Brain (organoid and tissue), 16 donors: ENCODE measurements at places on chromosomes 12 and 14.

GRCh38 chr14:88981948-88982347 is 157.5 kb downstream of the TTC8 start:
- DNase-seq: no peak

- no peak for DNase-seq
These were observed 6.9 kb downstream of the SMIM41 start for GRCh38 chr12:52086366-52086765.

DNA sequence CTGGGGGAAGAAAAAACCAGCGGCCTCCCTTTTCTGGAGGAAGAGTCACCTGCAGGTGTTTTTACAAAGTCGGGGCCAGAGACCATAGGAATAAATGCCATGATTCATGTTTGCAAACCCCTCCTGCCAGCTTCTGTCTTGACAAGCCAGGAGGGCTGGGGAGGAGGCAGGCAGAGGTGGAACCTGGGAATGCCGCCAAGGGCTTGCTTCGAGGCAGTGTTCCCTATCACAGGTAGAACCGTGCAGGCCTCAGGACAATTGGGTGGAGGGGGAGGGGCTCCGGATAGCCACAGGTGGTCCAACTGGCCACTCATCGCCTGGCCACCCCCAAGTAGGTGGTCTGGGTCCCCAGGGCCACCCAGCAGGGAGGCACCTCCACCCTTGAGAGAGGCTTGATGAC is 14.2 kb upstream of the DLK1 start:
- DNase-seq: no peak

DNA sequence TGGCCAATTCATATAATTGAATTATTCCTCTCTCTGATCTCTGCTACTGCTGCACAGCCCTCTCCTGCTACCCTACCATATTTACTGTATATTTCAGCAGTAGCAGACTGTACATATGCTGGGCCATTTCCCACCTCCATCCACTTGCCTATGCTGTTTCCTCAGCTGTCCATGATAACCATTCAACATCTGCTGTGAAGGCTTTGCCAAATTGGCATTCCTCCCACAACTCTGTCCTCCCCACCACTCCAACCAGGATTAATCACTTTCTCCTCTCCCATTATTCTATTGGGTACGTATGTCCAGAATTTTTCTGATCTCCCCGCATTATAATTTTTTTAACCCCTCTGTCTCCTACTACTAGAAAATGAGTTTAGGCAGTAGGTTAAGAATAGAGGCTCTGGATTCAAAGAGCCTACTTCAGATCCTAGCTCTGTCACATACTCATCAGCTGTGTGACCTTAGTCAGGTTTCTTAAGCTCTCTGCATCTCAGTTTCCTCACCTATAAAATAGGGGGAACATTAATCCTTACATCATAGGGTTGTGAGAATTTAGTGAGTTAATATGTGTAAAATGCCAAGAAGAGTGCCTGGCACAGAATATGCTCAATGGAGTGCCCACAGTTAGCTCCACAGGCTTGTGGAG is 123.3 kb downstream of the KICS2 start:
- no peak for DNase-seq

DNA sequence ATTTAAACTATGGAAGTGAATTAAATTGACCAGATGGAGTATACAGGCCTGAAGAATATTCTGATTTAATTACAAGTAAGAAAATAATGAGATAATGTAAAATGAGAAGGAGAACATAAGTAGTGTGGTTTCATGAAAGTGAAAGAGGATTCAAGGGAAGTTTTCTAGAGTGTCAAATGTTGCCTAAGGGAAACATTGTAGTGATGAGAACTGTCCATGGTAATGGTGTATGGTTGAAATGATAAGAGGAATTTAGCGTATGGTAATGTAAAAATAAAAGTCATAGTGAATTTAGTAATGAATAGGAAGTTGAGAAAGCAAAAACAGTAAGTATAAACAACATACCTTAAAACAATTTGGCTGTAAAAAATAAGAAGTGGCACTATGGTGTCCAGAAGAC is 1954.6 kb upstream of the FLRT2 start:
- DNase-seq: no peak

DNA sequence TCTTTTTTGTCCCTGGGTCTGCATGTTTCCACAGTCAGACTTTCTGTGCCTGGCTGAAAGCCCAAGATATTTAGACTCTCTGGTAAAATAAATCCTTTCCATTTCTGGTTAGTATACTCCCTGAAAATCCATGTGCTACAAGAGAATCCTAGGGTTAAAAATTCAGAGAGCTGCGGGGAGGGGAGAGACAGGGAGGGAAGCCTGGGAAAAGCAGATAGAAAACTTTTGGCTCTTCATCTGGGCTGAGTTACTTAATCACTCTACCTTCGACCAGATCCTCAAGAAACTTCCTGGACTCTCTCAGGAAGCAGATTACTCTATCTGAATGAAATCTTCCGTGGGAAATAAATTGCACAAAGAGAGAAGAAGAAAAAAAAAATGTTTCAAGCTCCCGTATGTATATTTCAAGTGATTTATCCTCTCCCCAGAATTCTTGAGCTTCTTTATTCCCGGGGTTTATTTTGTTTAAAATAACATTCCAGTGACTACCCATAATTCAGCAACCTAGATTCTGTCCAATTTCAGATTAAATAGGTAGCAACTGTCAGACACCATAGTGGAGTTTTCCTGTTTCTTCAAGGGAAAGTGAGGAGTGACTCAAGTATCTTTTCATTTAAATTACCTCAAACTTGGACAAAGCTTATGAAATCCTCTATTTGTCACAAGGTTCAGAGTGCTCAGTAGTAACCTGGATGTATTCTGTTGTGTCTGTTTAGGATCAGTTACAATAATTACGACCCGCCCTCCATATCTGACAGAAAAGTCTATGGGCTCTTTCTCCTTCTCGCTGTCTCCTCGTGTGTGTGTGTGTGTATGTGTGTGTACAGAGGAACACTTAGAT is 163.7 kb downstream of the MYRFL start:
- DNase-seq: peak; percentile 53

DNA sequence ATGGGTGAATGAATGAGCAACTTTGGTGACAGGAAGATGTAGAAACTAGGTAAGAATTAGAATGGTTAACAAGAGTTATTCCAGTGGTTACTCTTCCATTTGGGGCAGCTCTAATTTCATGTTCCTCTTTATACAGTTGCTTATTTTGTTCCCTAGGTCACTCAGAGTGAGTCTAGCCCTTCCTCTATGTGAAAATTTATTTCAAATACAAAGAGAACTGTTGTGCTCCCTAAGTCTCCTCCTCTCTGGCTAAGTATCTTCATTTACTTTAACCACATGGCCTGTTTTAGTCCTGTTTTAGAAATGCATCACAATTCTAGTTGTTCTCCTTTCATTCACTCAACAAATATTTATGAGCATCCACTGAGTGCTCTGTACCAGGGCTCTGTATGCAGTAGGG is 51.1 kb upstream of the HIF1A start:
- DNase-seq: no peak

- no peak for DNase-seq
These were observed 65.8 kb downstream of the ITPK1 start for GRCh38 chr14:93049867-93050331.

GRCh38 chr12:112167718-112168525 is 42.6 kb downstream of the TRAFD1 start:
- DNase-seq: no peak

DNA sequence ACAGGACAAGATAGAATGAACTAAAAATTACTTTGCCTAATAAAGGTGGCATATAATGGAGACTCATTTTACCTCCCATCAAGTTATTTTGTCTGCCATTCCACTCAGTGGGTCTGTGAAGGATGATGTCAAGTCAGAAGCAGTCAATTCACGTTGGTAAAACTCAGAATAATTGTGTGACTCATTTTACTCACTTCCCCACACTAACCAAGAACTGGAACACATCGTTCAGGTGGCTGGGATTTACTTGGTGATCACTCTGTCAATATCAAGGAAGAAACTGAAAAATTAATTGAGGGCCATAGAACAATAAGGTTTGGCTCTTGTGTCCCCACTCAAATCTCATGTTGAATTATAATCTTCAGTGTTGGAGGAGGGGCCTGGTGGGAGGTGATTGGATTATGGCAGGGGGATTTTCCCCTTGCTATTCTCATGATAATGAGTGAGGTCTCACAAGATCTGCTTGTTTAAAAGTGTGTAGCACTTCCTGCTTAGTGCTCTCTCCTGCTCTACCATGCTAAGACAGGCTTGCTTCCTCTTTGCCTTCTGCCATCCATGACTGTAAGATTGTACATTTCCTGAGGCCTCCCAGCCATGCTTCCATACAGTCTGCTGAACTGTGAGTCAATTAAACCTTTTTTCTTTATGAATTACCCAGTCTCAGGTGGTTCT is 35.7 kb upstream of the GTF2A1 start:
- no peak for DNase-seq

- no peak for DNase-seq
These were observed 96.2 kb upstream of the FKBP4 start for GRCh38 chr12:2698566-2698965.

DNA sequence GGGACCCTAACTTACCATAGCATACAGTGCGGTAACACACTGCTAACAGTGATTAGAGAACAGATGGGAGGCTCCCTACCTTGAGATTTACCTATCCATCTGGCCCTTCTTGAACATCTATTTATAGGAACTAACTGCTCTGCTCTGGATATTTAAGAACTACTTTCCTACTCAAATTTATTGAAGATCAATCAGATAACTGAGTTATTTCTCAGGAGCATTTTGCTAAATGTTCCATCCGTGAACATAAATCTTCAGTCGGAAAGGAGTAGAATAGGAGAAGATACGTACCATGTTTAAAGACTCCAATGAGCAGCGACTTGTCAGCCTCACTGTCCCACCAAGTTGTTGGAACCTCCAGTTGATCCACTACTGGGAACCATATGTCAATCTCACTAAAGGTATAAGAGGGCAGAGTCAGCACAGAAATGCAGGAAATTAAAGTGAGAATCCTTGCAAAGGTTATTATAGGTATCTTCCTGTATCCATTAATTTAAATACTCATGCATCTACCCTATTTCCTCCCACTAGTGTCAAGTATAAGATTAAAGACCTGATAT is 15.6 kb upstream of the SUPT16H start:
- no peak for DNase-seq

GRCh38 chr12:122513660-122514059 is 12.9 kb upstream of the ZCCHC8 start:
- no peak for DNase-seq

- no peak for DNase-seq
These were observed 42.5 kb upstream of the ANO2 start for GRCh38 chr12:5987573-5987972.

DNA sequence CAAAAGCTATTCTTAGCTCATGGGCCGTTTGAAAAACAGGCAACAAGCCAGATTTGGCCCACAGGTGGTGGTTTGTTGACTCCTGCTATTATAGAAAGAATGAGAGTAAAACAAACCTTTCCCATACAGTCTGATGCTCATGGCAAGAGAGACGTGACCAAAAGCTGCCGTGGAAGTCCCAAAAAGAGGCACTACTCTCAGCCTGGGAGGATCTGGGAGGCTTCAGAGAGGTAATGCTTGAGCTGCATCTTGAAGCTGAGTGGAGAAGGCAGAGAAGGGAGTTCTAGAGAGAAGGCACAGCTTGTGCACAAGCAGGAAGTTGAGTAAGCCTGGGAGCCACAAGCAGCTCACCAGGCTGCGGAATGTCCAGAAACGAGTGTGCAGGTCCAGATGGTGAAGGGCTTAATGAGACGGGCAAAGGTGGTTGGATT is 9.6 kb downstream of the PLXNC1 start:
- DNase-seq: no peak

DNA sequence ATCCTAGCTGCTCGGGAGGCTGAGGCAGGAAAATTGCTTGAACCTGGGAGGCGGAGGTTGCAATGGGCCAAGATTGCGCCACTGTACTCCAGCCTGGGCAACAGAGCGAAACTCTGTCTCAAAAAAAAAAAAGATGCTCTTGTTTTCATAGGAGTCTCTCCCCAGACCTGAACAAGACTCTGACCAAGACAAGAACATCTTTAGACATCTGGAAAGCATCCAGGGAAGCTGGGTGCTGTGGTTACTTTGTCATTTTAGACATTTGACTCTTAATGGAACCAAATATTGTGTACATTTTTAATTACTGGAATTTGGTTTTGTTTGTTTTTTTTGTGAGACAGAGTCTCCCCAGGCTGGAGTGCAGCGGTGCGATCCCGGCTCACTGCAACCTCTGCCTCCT is 21.1 kb upstream of the ATF1 start:
- DNase-seq: no peak

GRCh38 chr14:94129758-94130414 is 482 bp upstream of the IFI27L2 start:
- peak; percentile 71 for DNase-seq

GRCh38 chr14:89936654-89937185 is 17.8 kb downstream of the EFCAB11 start:
- DNase-seq: peak; percentile 26

GRCh38 chr12:6334940-6335450 is 6.9 kb downstream of the TNFRSF1A start:
- DNase-seq: no peak

DNA sequence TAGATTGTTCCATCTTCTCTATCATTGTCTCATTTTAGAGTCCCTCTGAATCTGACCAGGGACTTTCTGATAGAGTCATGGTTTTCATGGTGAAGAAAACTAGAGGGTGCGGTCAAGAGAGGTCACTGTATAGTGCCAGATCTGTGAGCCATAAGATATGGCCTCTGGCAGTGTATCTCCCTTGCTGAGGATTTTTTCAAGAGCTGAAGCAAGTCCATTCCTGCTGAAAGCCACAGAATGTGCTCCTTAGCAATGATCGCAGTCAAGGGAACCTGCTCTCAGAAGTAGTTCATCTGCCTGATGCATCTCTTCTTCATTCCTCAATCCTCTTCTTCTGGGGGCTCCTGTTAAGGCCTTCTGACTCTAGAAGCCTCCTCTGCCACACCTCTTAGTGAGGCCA is 405.2 kb downstream of the EGLN3 start:
- DNase-seq: no peak

- no peak for DNase-seq
These were observed 32.3 kb downstream of the ALDH1L2 start for GRCh38 chr12:105051981-105052380.

- no peak for DNase-seq
These were observed 1644.1 kb upstream of the FLRT2 start for GRCh38 chr14:83885837-83886293.

DNA sequence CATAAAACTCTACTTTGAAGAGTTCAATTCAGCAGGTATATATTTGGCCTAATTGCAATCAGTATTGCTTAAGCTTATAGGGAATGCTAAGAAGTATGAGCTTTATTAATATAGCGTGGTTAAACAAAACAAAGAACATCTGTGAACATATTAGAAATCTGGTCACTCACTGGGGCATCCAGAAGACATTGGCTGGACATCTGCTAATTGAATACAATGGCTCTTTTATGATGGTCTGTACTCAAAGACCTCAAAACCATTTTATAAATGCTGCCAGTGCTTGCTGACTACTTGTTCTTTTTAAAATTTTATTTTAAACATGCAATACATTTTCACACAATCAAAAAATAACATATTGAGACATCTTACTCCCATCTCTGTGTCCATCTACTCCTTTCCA is 173.0 kb downstream of the STXBP6 start:
- no peak for DNase-seq
